HTR-8/SVneo (cell line): ENCODE measurements at places on chromosomes 16 and 17.
A peak's percentile ranks its signal among the peaks of the same experiment; 100 is the strongest.

DNA sequence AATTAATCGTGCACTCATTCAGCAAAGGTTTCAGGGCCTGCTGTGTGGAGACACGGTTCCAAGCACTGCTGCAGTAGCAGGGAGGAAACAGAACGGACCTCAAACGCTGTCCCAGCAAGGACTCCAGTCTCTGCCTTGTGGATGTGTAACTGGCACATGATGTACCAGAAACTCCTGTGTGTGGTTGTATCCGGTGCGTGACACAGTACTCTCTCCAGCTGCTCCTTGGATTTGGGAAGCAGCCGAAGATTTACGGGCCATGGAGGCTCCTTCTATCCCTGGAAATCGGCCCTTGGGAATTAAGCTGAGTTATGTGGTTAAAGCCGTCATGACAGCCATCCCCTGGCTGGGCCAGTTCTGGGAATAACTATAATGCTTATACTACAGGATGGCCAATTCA, 8.5 kb upstream of the ANKRD11 start:
- DNase-seq, result no peak

GRCh38 chr17:46832945-46833839, 14.7 kb upstream of the WNT3 start:
- no peak for DNase-seq

- no peak for DNase-seq
Measured at GRCh38 chr17:50102164-50102991, 7.2 kb downstream of the PDK2 start.

DNA sequence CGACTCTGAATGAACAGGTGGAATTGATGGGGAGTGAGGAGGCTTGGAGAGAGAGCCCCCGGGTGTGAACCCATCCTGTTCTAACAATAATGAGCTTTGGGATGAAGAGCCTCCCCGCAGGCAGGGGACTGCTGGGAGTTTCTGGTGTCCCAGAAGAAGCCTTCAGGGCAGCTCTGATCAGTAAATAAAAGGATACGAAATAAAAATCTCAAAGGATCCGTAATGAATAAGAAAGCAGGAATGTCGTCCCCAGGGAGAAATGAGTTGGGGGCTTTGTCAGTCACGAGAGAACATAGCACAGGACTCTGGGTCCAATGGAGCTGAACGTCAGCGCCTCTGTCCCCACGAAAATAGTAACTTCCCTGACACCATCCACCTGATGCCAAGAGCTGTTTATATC, 113.4 kb downstream of the PITPNC1 start:
- DNase-seq, result no peak

GRCh38 chr17:48571826-48572417, 6.2 kb downstream of the HOXB4 start:
- DNase-seq, result no peak

DNA sequence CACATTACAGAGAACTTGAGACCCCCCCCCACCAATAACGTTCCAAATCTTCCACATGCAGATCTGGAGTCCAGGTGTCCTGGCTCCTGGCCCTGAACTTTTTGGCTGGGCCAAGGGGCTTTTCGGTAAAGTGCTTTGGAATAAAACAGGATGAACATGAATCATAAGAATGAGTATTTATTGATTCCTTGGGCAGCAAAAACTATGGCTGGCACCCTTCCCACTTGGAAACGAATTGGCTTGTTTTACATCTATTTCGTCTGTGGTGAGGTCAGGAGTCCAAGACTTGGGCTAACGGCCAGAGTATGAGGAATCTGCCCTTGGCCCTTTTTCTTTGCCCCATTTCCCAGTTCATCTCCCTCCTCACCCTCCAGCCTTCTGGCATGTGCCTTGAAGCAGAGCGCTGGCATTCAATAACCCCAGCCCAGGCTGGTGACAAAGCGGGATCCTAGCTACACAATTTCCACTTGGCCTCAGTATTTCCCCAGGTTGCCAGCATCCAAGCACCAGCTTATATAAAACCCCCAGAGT, 4.1 kb upstream of the UBTF start:
- no peak for DNase-seq

GRCh38 chr16:12026741-12027490, 50.4 kb downstream of the SNX29 start:
- DNase-seq, result no peak

GRCh38 chr16:9846362-9847099, 335.7 kb downstream of the GRIN2A start:
- DNase-seq, result no peak

- no peak for DNase-seq
Measured at GRCh38 chr16:79656553-79657115, 56.1 kb upstream of the MAF start.

GRCh38 chr16:12314653-12315185, 338.2 kb downstream of the SNX29 start:
- no peak for DNase-seq

GRCh38 chr16:11870399-11870798, 19.1 kb upstream of the RSL1D1 start:
- no peak for DNase-seq

- DNase-seq, result no peak
Measured at GRCh38 chr17:4345581-4346252, 20.8 kb downstream of the UBE2G1 start.

- DNase-seq, result no peak
Measured at GRCh38 chr17:81163703-81164370, 1.5 kb upstream of the PVALEF start.

DNA sequence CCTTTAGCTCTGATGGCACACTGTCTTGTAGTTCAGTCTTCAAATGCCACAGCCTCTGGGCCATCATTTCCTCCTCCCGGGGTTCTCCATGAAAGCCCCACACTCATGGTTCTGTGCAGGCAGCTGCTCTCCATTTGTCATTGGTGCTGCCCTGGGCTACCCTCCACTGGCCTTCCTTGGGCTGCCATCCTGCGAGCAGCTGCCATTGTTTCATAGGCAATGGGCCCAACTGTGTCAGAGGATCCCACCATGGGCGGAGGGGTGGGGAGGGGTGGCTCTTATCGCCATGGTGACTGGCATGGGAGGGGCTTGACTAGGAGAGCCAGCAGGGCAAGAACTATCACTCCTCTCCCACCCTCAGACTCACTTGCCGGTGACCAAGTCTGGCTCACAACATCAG, 38.6 kb upstream of the BRD7 start:
- no peak for DNase-seq

DNA sequence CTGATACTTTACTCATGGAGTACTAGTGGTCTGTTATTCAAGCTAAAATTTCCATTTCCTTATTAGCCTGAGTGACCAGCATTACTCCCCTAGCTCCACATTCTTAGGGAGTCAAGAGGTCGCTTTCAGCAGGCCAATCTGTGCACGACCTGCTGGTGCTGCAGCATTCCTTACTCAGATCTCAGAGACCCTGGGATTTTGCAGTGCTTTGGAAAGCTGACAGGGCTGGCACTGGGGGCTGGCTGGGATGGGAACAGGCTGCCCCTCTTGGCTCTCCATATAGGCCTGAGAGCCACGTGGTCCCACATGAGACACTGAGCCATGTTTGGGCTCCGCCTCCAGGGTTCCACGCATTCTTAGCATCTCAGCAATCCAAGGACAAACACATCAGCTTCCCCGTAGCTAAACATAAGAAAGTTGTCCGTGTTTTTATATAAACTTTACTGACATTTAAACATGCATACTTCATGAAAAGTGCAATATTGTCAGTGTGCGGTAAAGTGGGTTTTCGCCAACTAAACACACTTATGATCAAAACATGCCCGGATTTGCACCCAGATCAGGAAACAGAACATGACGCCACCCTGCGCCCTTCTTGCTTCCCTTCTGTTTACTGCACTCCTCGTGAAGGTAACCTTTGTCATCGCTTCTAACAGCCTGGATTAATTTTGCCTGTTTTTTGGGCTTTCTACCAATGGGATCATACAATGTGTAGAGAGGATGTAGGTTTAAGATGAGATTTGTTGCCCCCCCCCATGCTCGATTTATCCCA, 254.5 kb upstream of the CACNG5 start:
- DNase-seq, result peak; percentile 82

- no peak for DNase-seq
Measured at GRCh38 chr16:75584108-75584507, 17.9 kb downstream of the GABARAPL2 start.

- DNase-seq, result no peak
Measured at GRCh38 chr16:11979013-11979672, 2.6 kb downstream of the SNX29 start.

DNA sequence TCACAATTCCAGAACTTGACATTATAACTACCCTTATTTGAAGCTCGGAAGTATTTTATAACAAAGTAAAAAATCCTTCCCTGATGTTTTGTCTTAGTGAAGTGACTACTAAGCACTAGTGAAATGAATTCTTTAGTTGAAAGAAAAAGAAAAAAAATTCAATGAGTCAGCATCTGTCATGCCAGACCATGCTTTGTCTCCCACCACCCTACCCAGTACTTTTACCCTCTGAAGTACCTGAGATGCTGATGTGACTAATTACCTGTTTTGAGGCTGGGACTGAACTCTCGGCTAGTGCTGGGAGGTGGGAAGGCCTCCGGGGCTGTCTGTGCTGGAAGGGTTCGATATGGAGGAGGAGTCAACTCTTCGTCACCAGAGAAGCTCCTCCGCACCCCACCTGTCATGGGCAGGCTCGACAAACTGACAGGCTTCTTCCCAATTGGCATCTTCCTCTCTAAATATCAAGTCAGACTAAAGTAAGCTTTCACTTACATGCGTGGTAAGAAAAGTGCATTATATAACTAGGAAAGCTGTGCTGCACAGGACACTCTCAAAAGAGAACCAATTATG, 19.6 kb downstream of the NME2 start:
- DNase-seq, result no peak

DNA sequence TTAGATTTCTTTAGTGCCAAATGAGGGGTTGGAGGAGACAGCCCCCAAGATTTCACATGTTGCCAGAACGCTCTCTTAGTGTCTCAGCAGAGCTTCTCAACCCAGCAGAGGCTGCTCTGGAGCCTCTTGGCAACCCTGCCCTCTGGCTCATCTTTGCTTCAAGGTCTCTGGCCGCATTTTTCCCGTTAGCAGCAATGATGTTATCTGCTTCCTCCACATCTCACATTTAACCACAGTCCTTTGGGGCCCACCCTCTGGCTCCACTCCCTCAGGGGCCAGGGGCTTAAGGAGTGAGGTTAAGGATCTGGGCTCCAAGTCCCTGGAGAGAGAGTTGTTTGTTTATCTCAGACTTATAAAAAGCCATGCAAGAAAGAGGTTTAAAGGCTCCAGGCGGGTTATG, 3.3 kb upstream of the XYLT1 start:
- DNase-seq, result no peak

DNA sequence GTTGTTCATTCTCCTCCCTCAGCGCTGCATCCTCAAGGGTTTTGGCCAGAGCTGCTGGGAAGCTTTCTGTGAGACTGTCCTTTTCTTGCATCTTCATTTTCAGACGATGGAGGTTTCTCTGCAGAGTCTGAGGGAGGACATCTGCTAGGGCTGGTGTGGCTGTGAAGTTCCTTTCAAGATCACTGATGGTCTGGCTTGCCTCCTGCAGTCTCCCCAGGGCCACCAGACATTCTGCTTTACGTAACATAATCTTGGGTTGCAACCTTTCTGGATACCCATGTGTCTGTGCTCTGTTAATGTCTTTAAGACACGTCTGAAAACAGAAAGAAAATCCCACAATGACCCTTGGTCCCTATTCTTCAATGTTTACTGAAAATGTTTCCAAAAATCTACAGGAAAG, 29.0 kb downstream of the SMYD4 start:
- no peak for DNase-seq

DNA sequence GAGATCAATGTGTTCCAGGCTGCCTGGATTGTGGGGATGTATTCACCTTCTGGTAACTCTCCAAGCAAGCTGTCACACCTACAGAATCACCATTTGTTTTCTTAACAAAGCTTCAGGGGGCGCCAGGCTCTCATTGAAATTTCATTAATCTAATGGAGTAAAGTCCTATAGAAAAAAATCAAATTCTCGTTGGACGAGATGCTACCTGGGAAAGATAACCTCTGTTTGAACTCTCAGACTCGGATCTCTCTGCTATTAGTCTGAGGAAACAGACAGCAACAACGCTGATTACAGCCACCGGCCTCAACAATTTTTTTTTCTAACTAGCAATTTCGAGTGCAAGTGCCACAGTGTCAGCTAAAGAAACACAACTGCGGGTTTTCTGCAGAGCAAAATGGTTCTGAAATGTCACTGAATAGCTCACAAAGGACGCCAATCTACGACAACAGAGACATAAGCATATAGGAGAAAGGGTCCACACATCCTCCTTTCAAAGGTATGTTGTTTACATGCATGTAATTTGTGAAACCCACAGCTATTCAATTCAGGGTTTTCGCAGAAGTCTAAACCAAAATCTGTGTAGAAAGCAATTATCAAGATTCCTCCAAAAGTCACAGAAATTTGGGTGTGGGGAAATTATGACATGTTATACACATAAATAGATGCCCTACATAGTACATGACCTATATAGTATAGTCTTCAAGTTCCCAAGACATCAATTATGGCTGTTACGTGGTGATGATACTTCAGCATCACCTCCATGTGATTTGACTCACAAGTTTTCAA, 135.8 kb downstream of the SKAP1 start:
- DNase-seq, result no peak

DNA sequence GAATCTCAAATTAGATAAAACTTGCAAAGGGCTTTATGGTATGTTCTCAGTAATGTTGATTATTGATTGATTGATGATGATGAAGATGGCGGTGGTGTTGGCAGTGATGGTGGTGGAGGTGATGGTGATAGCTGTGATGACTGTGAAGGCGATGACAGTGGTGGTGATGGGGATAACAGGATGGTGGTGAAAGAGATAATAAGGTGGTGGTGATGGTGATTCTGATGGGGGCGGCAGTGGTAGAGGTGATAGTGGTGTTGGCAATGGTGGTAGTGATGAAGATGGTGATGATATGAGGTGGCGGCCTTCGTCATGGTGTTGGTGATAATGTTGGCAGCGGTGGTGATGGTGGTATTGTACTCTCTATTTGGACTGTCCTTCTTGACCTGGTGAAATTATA, 238.3 kb downstream of the XYLT1 start:
- no peak for DNase-seq

DNA sequence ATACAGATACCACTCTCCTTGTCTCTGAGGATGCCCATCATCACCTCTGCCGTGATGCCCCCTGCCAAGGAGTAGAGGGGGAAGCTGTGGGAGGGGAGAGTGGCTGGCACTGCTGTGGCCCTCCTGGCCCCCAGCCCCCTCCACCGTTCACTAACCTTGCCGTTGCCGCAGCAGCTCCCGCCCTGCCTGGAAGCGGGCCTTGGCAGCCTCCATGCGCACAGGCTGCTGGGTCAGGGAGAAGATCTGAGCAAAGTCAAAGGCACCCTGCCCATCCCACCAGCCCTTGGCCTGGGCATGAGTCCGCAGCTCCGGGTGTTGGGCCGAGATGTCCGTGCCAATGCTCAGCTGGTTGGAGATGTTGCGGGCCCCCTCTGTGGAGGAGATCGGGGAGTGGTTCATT, 2.4 kb downstream of the SCRN2 start:
- no peak for DNase-seq
